ENCODE measurements at places on chromosomes 4 and X. TPM values are rescaled to one million over a fixed set of nuclear protein-coding genes. Genes with fewer than 3 reads are reported as not detected.

XPNPEP2 gene
- 0.27 TPM for polyA plus RNA-seq

SATL1 gene
- 0.08 TPM for polyA plus RNA-seq

NAP1L3 gene
- polyA plus RNA-seq: 12.2 TPM

- DNase-seq: no peak
Observed at GRCh38 chrX:153494541-153495361, at the start of gene BGN. BGN (plus strand) TSS chrX:153494980; CDS start chrX:153504632, 9,652 bp downstream.

DNA sequence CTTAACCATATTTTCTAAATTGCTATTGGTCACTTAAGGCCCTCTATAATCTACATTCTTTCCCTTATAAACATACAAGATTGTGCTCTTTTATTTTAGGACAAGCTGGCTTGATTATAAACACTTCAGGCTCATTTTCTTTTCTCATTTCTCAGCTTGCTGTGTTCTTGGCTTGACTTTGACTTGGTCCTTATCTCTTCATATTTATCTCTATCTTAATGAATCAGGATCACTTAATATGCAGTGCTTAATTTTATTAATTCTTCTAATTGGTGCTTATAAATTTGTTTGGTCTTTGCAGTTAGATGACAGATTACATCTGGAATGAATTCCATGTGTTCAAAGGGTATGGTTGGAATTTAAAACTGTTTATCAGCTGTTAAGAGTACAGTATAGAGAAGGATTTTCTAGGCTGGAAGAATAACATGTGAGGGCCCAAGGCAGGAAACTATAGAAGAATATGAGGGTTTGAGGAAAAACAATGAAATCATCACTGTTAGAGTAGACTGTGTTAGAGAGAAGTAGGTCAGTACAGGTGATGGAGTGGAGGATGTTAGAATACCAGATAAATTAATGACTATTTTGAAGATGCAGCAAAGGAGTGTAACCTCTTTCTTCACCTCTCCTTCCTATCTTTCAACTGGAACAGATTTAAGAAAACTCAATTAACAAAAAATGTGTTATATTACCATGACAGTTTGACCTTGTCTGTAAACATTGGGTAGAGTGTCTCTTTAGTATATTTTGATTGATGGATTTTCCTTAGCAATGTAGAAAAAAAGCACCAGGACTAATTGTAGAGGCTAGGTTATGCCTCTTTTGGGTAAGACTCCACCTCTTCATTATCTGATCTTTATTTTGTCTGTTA lies 169.6 kb downstream of the RAPGEF2 start:
- DNase-seq: no peak

GRCh38 chr4:162015090-162015489 lies 148.7 kb downstream of the FSTL5 start:
- DNase-seq: no peak

- no peak for DNase-seq
Observed at GRCh38 chr4:42397635-42398170, 415 bp downstream of the SHISA3 start.

DNA sequence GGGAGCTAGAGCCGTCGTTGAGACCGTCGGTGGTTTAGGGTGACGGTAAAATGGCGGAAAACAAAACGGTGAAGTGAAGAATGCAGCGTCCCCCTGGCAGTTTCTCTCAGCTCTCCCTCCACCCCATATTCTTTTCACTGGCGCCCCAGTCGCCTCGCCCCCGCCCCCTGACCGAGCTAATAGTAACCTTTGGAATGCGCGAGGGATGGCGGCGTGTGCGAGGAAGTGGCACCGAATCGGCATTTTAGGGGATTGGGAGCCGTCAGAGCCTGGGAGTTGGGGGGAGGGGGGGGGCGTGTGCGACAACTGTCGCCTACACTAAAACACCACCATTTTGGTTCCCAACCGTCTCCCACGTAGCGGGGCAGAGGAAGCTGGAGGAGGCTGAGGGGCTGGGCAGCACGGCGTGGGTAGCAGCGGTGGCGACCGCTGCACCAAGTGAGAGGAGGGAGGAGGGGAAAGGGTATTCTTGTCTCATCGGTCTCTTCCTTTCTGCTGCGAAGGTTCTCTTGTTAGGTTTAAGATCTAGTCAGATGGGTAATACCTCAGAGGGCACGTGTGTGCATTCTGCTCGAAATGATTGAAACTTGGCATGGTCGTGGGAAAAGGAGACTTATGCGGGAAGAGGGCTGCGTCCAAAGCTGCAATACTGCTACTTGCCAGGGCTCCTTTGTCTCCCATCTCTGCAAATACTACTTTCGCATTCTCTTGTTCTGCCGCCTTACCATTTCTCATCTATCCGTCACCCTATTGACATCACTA lies 840 bp downstream of the ZNF711 start:
- DNase-seq: peak; percentile 43

- DNase-seq: no peak
Observed at GRCh38 chrX:122582280-122582974, 601.7 kb upstream of the GRIA3 start.

- DNase-seq: no peak
Observed at GRCh38 chr4:40734497-40734896, 15.3 kb upstream of the NSUN7 start.
